ENCODE measurements at places on chromosomes 1 and 21.

DNA sequence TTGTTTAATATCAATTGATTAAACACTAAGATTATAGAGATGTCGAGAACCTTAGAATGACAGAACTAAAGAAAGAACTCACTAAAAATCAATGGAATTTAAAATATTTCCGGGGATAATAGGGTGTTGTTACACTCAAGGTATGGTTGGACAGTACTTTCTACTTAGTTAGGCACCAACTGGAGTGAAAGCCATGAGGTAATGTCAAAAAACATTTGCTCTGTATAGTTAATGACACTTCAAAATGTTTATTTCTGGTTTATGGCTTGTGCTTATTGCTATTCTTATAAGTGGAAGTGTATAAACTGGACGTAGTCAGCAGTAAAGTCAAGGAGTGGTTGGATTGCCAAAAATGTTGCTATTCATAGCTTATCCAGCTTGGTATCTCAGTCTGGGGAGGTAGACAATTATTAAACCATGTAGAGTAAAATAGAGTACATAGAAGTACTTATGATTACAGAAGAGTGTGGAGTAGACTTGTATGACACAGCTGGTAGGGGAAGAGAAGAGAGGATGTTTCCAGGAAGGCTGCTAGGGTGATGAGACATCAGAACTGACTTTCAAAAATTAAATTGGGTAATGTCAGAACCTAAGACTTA lies 56.5 kb upstream of the BMP8A start:
- no peak for DNase-seq

- no peak for DNase-seq
Measured at GRCh38 chr1:51728611-51729155, 111.8 kb downstream of the OSBPL9 start.

DNA sequence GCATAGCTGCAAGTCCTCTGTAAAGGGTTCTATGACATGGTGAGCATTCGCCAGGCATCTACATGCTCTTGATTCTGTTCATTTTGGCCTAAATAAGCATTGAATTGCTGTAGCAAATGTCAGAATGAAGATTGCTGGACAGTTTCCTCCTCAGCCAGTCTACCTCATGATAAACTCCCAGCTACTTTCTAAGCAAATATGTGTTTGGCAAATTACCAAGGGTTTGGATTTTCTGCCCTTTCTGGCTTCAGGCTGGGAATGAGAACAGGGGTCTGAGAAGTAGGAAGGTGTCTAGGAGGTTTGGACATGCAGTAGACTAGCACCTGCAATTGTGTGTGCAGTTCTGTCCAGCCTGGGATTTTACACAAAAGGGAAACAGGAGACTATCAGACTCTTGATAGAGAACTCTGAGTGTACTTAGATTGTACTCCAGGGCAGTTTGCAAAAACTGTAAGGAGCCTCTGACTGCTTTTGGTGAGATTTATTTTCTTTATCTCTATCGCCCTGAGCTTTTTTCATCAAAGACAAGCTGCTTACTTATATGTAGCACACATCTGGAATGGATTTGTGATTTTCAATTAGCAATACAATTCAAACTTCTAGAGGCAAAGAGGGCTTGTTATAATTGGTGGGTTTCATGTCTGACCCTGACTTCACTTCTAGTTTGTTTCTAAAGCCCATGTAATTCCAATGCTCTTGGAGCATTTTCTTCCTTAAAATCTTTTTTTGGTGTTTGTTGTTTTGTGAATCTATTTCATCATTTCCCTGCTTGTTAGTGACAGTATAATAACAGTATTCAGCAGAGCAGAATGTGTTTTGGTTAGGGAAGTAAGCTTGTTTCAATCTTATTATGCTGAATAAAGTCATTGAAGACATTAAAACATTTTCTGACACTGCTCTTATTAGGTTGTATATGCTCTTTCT lies 150.8 kb downstream of the VPS13D start:
- DNase-seq: no peak

GRCh38 chr1:33127001-33127823 lies 46.3 kb downstream of the AZIN2 start:
- peak; percentile 93 for DNase-seq

- no peak for DNase-seq
Measured at GRCh38 chr21:39529026-39529425, 77.3 kb downstream of the SH3BGR start.

DNA sequence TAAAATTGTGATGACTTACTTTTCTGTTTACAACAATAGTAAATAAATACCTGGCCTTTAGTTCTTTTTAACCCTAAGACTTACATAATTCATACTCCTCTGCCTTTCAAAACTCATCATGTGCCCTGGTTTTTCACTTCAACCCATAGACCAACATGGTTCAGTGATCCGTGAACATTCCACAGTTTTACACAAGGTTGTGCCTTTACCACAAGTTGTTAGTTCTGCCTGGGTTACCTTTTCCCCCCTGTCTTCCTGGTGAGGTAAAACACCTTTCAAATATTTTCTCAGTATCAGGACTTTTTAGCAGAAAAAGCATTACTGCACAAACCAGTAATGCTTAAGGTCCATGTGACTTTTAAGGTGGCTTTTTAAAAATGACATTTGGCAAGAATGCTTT lies 1466.4 kb downstream of the PLA2G4A start:
- no peak for DNase-seq

GRCh38 chr21:21897275-21897883 lies 899.2 kb downstream of the NCAM2 start:
- no peak for DNase-seq

- DNase-seq: no peak
Measured at GRCh38 chr1:75074831-75075395, 59.3 kb upstream of the LHX8 start.

DNA sequence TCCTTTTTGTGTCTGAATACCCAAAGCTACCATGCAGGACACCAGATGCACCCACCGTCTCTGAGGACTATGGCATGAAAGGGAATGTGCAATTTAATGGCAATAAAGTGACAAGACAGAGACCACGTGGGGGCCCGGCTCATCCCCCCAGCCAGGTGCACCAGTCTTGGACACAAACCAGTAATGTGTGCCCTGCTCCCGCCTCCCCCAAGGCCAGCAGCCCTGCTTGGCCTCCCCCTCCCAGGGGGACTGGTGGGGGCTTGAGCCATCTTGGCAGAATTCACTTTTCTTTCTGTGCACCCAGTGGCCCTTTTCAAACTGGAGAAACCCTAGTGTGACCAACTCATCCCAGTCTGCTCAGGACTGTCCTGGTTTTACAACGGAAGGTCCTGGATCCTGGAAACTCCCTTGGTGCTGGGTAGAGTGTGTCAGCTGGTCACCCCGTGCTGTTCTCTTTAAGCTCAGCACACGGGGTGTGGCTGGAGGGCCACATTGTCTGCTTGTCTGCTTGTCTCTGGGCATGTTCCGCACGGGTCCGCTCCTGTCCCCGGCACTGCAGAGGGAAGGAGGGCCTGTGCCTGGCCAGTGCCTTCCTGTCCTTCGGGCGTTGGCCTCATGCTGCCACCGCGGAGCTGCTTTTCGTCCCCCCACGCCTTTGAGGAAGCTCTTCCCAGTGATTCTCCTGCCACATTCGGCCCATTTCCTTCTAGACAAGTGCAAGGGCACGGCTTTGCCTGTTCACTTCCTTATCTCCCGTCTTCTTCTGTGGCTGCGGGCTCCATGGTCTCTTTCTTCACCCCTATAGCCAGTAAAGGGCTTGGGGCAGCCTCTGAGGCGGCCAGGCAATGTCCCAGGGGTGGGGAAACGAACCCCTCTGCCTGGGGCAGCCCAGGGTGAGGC lies 45.8 kb upstream of the TTC34 start:
- DNase-seq: no peak

DNA sequence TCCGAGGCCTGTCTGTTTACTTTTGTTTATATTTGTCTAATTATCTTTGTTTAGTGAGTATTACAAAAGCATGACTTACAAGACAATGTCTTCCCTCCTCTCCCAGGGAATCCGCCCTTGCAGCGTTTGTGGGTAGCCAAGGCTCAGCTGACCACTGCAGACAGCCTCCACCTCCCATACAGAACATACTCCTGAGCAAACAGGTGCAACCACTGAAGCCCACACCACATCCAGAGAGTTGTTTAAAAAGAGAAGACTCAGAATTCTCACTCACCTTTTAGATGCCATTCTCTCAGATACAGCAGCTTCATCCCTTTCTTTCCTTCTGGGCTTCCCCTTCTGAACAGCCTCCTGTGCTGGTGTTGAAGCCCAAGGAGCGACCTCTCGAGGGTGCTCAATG lies 103.5 kb upstream of the TMPRSS2 start:
- no peak for DNase-seq

DNA sequence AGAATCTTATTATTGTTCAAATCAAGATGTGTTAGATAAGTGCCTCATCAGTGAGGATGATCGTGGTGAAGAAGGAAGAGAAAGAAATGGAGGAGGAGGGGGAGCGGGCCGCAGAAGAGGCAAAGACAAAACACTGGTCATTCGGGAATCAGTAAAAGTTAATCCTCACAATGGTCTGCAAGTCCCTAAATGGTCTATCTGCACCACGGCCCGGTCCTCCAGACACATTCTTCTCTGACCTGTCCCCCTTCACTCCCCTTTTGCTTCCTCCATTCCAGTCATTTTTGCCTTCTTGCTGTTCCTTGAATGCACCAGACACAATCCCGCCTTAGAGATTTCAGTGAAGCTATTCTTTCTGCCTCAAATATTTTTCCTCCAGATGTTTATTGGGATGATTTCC lies 240.1 kb upstream of the ADGRL2 start:
- DNase-seq: no peak

- no peak for DNase-seq
Measured at GRCh38 chr1:193525917-193526710, 339.7 kb upstream of the B3GALT2 start.

GRCh38 chr1:182680901-182681567 lies 3.4 kb downstream of the RGS8 start:
- no peak for DNase-seq

- DNase-seq: no peak
Measured at GRCh38 chr1:155912056-155912536, 947 bp upstream of the RIT1 start.

GRCh38 chr1:1960480-1961196 lies 41.6 kb upstream of the TMEM52 start:
- DNase-seq: no peak

- no peak for DNase-seq
Measured at GRCh38 chr1:21534674-21535378, 25.6 kb downstream of the ALPL start.

All from glutamatergic neuron (in vitro differentiated cells).